ENCODE measurements at places on chromosomes 7 and 10. TPM values are rescaled to one million over a fixed set of nuclear protein-coding genes. Genes with fewer than 3 reads are reported as not detected.

- DNase-seq, result no peak
Observed at GRCh38 chr10:131959841-131960240, 21.9 kb downstream of the BNIP3 start.

- no peak for DNase-seq
Observed at GRCh38 chr10:122478971-122479370, 17.6 kb downstream of the HTRA1 start.

DNA sequence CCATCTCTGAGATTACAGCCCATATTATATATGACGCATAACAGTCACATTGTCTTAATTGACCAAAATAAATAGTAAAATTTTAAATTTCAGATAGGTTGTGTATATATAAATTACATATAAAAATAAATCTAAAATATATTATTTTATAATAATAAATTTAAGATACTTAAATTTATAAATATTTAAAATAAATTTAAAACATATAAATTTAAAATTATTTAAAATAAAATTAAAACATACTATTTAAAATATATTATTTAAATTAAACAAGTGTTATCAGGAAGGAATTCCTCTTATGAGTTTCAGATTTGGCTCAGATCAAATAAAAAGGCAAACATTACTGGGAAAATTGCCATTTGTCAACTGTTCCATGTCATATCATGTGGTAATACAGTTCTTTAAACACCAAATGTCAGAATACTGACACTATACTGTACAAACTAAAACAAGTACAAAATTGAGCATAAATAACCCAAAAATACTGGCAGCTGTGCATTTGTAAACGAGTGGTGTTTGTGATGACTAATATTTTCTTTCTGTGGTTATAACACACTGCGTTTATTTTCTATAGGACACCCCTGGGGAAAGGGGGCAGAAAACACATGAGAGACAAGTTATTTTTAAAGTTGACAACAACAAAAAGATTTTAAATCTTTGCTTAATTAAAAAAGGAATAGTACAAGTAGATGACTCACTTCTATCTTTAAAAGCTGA lies 71.3 kb upstream of the DGKB start:
- no peak for DNase-seq

DNA sequence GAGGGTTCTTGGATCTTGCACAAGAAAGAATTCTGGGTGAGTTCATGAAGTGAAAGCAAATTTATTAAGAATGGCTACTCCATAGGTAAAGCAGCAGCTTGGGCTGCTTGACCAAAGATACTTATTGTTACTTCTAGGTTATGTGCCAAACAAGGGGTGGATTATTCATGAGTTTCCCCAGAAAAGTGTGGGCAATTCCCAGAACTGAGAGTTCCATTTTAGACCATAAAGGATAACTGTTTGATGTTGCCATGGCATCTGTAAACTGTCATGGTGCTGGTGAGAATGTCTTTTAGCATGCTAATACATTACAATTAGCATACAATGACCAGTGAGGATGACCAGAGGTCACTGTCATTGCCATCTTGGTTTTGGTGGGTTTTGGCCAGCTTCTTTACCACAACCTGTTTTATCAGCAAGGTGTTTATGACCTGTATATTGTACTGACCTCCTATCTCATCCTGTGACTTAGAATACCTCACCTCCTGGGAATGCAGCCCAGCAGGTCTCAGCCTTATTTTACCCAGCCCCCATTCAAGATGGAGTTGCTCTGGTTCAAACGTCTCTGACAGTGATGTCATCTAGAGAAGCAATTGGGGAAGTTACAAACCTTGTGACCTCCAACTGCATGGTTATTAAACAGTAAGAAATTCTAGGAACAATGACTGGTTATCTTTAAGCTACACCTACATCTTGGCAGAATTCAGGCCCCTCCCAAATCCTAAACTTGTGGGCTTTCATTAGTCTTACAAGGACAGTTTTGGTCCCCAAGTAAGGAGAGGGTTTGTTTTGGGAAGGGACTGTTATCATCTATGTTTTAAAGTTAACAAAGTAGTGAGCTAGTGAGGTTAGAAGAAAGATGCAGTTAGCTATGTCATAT lies 48.0 kb upstream of the INHBA start:
- no peak for DNase-seq

DNA sequence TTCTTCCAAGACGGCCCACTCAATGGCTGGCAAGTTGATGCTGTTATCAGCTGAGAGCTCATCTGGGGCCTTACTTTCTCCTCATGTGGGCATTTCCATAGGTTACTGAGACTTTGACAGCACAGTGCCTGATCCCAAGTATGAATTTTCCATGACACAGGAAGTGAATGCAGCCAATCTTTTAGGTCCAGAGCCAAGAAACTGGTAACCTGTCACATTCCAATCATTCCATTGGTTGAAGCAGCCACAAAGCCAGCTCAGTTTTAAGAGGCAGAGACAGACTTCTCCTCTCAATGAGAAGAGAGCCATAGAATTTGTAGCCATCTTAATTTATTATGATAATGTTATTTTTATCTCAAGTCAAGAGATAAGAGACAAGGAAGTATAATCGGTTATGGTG lies 775.5 kb downstream of the CNTNAP2 start:
- DNase-seq, result no peak

GRCh38 chr7:114986190-114987180 lies 64.6 kb downstream of the MDFIC start:
- no peak for DNase-seq

GRCh38 chr7:140023728-140024127 lies 39.0 kb downstream of the PARP12 start:
- DNase-seq, result no peak

- DNase-seq, result no peak
Observed at GRCh38 chr10:59465088-59465487, 102.7 kb upstream of the FAM13C start.

DNA sequence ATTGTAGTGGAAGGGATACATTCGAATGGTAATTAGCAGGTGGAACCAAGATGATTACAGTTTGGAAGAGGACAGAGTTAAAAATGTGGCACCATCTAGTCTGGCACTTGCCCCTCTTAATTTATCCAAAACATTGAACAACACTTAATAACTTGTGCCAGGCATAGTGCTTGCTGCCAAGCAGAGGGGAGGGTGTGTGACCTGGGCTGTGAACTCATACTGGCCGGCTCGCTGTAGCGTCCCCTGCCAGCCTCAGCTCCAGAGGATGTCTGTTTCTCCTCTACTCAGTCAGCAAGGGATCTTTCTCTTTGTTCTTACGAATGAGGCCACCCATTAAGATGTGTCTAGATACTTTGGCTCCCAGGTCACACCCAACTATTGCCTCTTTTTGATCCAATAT lies 179.4 kb upstream of the INHBA start:
- no peak for DNase-seq

DNA sequence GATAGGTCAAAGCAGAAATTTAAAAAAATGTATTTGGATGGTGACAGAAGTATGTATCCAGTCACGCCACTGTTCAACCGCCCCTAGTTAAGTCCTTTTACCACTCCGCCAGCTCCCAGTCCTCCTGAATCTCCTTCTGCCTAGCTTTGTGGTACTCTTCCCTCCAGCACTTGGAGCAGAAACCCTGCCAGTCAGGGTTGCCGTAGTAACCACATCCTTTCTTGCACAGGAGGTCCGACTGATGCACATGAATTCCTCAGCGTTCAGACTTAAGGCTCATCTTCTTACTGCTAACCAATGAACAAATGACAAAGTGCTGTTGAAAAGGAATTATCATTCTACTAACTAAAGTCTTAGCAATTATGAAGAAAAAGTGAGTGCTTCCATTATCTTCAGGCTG lies 175.3 kb upstream of the KCTD7 start:
- DNase-seq, result no peak

DNA sequence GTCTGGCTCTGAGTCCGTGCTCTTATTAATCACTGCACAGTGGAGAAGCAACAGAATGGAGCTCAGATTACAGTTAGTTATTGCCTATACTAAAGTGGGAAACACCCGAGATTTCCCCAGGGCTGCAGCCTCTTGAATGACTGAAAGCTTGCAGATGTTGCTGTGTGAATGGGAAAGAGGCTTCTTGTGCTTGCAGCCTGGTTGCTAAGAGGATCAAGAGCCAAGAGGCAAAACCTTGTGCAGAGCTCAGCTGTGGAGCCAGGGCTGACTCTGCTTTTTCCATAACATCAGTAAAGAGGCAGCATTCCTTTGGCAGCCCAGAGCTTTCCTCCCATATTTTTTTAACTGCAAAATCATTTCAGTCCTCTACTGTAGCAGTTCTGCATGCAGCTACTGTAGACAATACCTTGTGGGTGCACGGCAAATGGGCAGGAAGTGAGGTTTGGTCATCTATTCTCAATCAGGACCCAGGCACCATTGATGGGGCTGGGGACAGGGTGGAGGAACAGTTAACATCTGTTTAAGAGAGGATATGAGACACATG lies 86.5 kb downstream of the RALA start:
- DNase-seq, result no peak

DNA sequence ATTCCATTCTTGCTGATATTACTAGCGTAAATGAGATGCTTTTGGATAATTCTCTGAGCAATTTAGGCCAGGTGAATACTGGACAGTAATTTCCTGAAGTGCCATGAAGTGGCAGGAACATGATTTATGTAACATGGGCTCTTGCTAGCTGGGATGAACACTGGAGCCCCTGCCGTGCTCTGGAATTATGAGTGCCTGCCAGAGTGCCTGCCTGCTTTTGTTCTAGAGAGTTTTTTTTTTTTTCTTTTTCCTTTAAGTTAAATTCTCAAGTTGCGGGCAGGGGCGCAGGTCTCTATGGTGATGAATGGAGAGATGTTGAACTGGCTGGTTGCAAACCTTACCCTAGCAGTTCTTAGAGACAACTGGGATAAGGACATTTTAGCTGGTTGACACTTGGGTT lies 165.9 kb downstream of the AUTS2 start:
- DNase-seq, result no peak

- DNase-seq, result no peak
Observed at GRCh38 chr7:137609500-137609899, 237.3 kb downstream of the DGKI start.

DNA sequence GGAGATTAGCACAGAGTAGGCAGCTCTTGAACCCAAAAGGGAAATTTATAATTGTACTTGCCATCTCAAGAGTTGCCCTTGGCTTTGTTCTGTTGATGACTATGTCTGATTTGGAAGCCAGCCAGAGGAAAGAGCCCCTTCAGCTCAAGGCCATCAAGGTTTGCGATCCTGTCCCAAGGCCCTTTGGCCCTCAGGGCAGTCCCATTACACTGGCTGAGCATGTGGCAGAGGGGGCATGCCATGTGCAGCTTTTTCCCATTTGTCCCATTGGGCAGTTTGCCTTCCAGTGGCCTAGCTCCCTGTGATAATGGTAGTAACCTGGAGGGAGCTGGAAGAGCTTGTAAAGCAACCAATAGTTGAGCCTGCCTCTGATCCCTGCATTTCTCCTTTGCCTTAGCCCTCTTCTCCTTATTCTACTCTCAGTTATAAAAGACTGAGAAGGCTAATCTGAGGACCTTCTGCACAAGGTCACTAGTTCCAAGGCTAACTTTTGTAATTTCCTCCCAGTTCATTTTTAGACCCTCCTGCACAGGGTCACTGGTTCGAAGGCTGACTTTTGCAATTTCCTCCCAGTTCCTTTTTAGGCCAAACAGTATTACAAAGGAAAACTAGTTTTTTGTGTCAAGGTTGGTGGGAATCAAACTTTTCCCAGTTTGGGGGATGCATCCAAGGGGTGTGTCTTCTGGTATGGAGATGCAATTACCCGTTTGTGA lies 31.0 kb upstream of the ARHGAP12 start:
- no peak for DNase-seq

DNA sequence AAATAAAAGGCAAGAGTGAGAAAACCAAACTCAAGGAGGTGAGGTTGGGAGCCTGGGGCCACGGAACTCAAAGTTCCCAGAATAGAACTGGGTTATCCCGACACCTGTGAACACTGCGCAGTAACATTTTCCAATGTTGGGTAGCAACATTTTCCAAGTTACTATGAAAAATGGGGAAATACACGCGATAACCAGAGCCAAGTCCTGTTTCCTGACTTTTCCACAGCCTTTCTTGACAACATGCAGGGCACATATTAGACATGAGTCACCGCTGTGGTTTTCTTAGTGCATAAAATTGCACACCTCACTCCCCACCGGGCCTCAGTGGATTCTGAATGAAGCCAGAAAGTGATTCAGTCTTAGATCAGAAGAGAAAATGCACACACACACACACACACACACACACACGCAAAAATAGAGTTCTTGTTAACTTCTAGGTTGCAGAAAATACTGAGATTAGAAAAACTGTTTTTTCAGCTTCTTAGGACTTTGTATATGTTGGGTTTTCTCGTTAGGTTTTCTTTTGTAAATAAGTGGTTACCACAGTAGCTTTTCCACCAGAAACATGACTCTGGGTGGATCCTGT lies 70.0 kb downstream of the CAMK1D start:
- DNase-seq, result no peak

GRCh38 chr7:26001662-26002244 lies 150.2 kb upstream of the NFE2L3 start:
- no peak for DNase-seq

DNA sequence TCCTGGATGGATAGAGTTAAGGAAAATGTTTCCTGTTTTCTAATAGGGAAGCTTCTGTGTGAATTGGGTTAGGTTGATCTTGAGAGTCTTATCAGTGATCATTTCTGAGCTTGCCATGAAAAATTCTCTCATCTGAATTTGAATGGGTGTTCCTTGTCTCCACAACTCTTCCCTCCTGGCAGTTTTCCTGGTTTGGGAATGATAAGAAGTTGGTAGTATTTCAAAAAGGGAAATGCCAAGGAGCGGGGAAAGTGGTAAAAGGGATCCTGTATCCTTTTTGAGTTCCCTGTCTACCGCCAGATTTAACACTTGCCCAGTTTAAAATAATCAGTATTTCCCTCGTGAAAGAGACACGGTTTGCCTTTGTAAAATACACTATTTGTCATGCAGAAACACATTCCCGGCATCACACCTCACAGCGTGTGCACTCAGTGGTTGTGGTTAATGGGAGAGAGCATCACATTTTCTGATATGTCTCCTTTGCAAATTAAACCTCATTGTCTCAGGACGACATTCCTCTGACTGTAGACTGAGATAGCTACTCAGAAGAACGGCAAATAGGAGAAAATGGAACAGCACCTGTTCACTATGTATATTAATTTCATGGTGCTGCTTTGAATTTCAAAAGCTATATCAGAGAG lies 113.2 kb upstream of the IFRD1 start:
- DNase-seq, result no peak

DNA sequence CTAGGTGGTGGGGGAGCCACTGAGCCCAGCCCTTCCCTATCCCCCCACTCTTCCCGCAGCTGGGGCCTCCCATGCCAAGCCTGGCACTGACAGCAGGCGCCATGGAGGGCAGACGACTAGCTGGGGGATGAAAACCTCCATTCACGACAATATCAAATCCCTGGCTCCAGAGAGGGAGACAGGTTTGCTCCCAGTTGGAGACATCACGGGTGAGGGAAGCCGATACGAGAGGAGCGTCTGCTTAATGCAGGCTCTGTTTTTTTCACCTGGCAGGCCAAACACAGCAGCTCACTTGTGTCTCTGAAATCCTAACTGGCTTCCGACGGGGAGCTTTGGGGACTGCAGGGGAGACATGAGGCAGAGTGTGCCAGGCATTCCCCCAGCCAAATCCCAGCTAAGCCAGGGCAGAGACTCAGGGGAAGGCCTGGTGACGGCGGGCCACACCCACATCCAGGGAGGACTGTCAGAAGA lies 307.4 kb upstream of the ZMIZ1 start:
- DNase-seq, result no peak

DRGX gene
- 0.30 TPM for polyA plus RNA-seq

HOXA11 gene
- polyA plus RNA-seq, result under 0.01 TPM

COG5 gene
- 8.7 TPM for polyA plus RNA-seq

CYP26C1 gene
- 0.11 TPM for polyA plus RNA-seq

ZNF37A gene
- 7.0 TPM for polyA plus RNA-seq
